AG04449 (cell line): ENCODE measurements at places on chromosomes 2 and 18.

DNA sequence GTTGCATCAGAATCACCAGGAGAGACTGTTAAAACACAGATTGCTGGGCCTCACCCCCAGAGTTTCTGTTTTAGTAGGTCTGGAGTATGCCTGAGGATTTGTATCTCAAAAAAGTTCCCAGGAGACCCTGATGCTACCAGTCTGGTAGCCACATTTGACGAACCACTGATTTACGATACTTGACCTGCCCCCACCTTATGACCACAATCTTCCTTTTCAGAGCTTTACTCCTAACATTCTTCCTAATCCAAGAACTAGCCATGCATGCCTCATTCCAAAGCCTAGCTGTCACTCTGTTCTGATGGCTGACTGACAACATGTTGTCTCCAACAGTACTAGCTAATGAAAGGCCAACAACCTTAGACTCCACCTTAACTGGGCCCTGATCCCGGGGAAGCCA, 191.4 kb downstream of the MBD2 start:
- DNase-seq: no peak

DNA sequence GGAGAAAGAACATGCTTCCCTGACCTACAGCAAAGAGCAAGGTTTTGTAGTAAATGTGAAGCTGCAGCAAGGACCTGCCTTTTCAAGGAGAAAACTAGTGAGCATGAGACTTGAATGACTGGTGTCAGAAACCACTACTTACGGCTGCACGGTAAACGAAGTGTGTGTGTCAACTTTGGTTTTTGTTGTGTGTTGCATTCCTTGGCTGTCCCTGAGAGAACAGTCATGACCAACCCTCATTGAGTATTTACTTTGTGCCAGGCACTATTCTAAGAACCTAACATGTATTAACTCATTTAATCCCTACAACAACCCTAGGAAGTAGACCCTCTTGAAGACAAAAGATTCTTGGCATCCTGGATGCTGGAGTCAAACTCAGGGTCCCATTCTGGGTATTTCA, 22.8 kb downstream of the ACMSD start:
- no peak for DNase-seq

- DNase-seq: peak; percentile 19
These were observed 20.8 kb downstream of the RBMS1 start for GRCh38 chr2:160472839-160473251.

- no peak for DNase-seq
These were observed 164.6 kb upstream of the TRIB2 start for GRCh38 chr2:12552092-12552491.

DNA sequence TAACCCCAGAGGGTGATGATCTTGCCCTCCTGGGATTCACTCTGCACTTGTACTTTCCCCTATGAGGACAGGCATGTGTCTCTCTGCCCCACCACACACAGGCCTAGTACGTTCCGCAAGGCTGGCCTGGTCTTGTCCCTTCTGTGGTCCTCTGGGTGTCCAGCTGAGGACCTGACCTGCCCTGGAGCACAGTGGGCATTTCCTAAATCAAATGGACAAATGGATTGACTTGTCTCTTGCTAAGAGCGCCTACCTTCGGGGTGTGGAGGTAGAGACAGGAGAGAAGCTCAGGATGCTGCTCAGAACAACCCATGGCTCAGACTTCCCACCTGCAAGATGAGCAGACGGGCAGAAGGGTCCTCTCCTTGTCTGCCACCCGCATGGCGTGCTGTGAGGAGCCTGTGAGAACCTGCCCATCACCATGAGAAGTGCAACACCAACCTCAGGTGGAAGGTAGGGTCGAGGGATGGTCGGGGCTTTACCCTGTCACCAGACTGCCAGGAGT, 133.6 kb downstream of the MYCN start:
- DNase-seq: no peak

DNA sequence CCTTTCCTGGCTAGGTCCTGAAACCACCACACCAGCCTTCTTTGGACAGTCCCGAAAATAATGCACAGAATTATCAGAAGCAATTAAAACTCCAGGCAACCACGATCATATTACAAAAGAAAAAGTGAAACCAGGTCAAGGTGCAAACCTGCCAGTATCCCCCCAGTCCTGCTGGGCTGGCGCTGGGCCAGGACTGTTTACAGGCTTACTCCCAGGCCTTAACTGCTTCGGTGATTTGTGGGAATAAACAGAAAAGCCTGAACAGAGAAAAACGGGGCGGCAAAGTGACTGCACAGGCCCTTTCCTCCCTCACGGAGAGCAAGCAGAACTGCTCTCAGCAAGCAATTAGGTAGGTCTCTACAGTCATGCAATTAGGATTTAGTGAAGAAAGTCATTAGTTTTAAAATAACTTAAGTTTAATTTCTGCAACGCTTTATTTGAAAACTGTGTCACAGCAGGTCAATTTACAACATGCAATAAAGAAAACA, 1.3 kb downstream of the HDAC4 start:
- DNase-seq: no peak

GRCh38 chr2:70321370-70321769, 19.5 kb upstream of the FAM136A start:
- DNase-seq: no peak
